ENCODE measurements at places on chromosomes 11 and 22.

DNA sequence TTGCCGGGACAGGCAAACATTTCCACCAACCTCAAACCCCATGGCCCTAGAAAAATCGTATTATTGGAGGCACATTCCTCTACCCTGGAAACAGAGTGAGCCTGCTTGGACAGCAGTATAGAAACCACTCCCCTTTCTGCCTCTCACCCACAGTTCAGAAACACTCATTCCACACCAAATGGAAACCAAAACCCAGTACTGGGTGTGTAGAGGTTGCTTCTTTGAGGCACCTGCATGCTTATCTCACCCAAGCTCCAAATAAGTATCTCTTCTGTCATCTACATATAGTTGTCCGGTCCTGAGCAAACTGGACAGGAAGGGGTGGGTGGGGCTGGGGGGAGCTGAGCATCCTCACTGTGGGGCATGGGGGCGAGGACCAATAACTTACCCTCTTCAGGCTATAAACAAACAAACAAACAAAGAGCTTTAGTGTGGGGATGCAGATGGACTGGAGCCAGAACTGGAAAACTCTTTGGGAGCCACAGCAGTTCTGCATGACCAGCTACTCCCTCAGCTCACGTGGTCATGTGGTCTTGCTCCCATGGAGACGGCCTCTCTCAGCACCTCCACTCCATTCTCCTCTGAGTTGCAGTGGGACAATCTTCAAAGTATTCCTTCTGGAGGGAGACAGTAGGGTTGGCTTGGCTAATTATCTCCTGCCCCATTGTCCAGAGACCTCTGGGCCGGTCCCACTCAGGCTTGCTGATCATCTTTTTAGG, 1.0 kb upstream of the PLAAT2 start:
- DNase-seq, result no peak

- no peak for DNase-seq
Measured at GRCh38 chr11:126450806-126451205, 95.3 kb downstream of the ST3GAL4 start.

GRCh38 chr11:122874991-122875390, 7.6 kb upstream of the JHY start:
- DNase-seq, result no peak

- no peak for DNase-seq
Measured at GRCh38 chr11:16543642-16544041, 187.3 kb upstream of the SOX6 start.

DNA sequence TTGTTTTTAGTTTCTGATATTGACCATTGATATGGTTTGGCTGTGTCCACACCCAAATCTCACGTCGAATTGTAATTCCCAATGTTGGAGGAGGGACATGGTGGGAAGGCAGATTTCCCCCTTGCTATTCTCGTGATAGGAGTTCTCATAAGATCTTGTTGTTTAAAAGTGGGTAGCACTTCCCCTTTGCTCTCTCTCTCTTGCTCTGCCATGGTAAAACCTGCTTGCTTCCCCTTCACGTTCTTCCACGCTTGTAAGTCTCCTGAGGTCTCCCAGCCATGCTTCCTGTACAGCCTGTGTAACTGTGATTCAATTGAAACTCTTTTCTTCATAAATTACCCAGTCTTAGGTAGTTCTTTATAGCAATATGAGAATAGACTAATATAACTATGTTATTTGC, 203.6 kb upstream of the CHORDC1 start:
- no peak for DNase-seq

DNA sequence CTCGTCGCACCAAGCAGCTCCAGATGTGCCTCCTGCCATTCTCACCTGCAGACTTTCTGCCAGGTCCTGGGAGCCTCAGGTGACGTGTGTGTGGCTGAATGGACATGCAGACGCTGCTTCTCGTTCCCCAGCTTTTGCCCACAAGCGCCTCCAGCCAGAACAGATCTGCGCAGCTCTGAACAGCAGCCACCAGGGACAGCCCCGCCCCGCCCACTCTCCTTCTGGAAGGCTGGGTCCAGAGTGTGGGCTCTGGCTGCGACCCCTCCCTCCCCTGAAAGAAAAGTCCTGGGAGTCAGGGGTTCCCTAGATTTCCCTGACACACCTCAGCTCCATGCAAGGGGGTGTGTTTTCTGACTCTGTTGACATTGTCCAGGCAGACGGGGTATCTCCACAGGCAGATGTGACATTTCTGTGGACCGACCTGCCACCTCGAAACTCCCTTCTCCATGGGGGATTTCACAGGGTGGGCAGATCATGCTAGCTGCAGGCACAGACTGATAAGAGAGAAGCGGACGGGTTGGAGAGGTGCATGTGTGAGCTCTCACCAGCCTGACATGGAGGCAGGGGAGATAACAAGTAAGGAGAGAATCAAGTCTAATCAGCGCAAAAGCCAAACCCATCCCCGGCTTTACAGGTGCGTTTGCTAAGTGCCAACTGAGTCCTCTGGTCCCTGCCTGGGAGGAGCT, 19.8 kb downstream of the SLCO2B1 start:
- no peak for DNase-seq

DNA sequence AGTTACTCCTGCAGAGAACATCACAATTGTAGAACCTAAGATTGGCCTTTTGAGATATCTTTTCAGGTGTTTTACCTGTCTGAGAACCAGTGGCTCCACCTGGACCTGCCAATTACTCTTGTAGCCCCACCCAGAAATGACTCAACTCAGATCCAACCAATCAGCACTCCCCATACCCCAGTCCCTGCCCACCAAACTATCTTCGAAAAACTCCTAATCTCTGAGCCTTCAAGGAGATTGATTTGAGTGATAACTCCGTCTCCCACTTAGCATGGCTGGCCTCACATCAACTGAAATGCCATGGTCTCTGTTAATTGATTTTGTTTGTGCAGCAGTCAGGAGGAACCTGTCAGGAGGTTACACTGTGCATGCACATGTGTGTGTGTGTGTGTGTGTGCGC, 103.6 kb downstream of the MTNR1B start:
- no peak for DNase-seq

GRCh38 chr11:104148074-104148473, 15.9 kb downstream of the PDGFD start:
- DNase-seq, result no peak

DNA sequence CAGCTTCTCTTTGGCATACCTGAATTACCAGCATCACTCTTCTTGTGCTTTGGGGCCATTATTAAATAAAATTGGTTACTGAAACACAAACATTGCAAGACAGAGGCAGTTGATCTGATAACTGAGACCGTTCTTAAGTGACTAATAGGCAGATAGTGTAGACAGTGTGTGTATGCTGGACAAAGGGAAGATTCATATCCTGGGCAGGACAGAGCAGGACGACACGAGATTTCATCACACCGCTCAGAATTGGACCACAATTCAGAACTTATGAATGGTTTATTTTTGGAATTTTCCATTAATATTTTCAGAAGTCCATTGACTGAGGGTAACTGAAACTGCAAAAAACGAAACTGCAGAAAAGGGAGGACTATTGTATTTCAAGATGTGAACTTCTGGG, 68.6 kb downstream of the LDLRAD3 start:
- DNase-seq, result no peak

DNA sequence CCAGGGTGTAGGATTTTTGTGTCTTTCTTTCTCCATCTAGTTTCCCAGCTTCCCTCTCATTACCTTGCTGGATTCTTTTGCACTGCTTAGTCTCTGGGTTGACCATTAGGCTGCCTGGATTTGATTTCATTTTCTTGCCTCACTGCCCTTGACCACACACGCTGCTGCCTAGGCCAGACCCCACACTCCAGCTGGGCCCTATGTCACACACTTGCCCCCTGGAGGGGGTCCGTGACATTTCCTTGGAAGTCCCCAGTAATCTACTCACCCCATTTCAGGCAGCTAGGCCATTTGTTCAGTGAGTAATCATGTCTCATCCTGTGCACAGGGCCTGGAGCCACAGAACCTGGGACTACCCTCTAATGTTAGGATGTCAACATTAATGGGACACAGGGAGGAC, 81.9 kb upstream of the SPON1 start:
- DNase-seq, result no peak

- no peak for DNase-seq
Measured at GRCh38 chr22:27745154-27745553, 56.4 kb downstream of the MN1 start.

GRCh38 chr11:44963136-44963535, 12.5 kb upstream of the TP53I11 start:
- no peak for DNase-seq

GRCh38 chr11:132111316-132111715, 740.9 kb downstream of the NTM start:
- no peak for DNase-seq

GRCh38 chr11:79546351-79546750, 105.5 kb upstream of the TENM4 start:
- DNase-seq, result no peak

GRCh38 chr11:127138613-127139012, 138.0 kb upstream of the KIRREL3 start:
- DNase-seq, result no peak

- DNase-seq, result no peak
Measured at GRCh38 chr11:39190751-39191150, 2268.7 kb downstream of the LRRC4C start.

DNA sequence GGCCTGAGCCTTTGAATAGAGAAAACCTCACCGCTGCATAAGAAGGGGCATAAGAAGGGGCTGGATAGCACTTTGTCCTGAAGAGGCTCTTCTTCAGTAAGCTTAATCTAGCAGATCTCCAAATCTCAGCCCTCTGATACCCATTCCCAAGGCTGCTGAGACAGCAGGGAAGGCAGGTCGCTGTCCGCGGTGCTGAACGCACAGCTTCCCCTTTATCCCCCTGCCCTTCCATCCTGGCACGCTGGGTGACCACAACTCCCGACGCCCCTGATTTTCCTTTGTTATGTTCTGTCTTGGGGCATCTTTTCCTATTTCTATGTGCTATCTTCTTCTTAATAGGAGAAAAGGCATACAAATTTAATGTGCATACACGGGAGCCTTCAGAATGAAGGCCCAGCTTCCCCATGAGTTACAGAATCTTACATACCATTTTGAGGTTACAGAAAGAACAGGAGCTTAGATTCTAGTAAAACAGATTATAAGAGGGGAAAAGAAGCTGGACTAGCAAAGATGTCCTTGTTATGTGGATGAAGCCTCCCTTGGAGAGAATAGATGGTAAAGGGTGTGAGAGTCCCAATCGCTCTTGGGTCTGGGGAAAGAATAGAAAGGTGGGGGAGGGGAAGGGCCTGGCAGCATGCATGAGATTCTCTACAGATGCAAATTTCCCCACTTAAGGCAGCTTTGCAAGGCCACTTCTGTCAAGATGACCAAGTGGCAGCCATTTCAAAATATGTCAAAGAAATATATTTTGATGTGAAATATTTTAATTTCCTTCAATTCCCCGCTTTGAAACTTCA, 5.7 kb upstream of the SULT4A1 start:
- DNase-seq, result peak; percentile 88

- DNase-seq, result no peak
Measured at GRCh38 chr11:111310088-111310487, 11.7 kb downstream of the POU2AF3 start.

- DNase-seq, result peak; percentile 25
Measured at GRCh38 chr11:61160487-61161189, 588 bp downstream of the VPS37C start.

DNA sequence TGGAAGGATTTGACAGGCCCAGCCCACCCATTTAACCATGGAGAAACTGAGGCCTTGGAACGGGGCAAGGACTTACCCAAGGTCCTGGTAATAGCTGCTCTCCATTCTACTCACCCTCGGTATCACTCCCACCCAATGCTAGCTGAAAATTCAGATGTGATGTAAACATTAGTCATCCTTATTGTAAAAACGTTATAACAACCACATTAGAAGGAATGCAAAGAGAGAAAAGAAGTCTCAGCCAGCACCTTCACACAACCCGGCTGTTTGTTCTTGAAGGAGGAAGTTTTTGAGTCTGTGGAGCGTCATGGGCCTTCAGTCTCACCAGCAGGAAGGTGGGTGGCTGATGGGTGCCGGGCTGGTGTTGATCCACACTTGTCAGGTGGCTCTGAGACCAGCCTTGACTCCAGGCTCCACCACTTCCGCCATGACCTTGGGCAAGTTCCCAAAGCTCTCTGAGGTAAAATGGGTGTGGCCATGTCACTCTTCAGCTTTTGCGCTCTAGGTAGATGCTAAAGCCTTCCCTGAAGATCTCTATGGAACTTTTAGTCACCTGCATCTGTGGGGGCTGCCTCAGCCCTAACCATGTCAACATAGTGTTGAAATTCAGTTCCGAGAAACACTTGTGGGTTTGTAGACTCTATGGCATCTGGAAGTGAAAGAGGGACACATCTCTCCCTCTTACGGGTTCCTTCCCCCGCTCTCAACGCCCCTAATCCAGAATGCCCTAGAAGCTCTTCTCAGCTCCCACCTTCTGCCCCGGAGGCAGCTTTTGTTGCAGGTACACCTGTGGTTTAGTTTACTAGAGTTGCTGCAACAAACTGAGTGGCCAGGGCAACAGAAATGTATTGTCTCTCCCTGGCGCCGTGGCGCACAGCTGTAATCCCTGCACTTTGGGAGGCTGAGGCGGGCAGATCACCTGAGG, 14.8 kb downstream of the CD6 start:
- peak; percentile 26 for DNase-seq

DNA sequence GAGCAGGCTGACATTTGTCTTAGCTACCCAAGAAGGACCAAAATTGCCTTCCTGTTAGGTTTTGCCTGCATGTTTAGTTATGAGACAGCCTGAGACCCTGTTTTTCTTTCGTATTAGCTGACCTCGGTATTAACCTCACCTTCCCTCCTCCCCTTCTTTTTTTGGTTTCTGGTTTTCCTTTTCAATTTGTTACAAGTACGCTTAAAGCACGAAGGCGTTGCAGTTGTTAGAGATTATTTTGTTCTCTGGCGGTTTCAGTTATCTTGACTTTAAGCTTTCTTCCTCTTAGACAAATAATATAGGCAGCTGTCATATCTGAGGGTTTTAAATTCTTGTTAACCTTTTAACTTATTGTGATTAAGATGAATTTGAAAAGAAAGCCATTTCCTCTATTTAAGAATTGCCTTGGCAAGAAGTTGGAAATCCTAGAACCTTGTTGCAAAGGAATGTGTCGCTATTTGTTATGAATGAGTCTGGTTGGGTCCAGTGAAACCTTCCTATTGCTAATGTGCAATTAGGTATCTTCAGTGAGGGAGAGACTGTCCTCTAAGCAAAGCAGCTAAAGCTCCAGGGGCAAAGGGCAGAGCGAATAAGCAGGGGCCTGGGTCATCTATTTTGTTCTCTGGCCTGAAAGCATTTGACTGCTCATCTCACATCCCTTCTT, 45.7 kb downstream of the PACS1 start:
- no peak for DNase-seq

DNA sequence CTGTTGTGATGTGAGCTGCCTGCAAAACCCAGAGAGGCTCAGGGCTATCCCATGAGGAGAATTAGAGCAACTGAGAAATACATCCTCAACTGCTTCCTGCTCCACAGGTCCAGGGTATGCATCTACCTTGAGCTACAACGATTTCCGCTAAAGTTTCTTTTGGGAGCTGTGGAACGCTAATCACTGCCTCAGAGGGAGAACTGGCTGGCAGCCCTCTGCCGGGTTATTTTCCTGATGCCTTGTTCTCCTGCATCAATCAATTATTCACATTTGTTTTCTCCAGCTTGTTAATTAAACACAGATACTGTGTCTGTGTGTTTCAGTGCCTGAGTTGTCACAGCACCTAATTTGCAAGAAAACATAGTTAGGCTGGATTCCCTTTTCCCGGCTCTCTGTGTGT, 211.1 kb upstream of the PLET1 start:
- DNase-seq, result peak; percentile 2

- no peak for DNase-seq
Measured at GRCh38 chr22:20002128-20002527, 14.5 kb downstream of the ARVCF start.
